ENCODE measurements at places on chromosomes 2 and 18.

DNA sequence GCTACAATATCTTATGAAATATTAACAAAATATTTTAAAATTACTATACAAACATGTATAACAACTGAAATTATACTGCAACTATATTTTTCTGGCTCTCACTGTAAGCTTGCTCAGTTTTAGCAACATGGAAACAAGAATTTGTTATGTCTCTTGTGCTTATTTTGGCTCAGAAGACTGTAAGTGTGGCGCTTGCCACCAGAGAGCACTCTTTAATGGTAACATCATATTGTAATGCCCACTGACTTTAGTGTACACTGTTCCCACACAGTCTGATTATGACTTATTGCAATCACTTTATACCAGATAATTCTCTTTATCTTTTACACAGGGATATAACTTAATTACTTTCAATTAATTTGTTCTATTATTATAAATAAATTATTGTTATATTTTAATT is 1500.6 kb upstream of the TMEFF2 start:
- no peak for DNase-seq

GRCh38 chr2:223945755-223946154 is 620 bp upstream of the WDFY1 start:
- no peak for DNase-seq

- DNase-seq = peak; percentile 11
These were observed 52.8 kb downstream of the SLC35F5 start for GRCh38 chr2:113703386-113704299.

DNA sequence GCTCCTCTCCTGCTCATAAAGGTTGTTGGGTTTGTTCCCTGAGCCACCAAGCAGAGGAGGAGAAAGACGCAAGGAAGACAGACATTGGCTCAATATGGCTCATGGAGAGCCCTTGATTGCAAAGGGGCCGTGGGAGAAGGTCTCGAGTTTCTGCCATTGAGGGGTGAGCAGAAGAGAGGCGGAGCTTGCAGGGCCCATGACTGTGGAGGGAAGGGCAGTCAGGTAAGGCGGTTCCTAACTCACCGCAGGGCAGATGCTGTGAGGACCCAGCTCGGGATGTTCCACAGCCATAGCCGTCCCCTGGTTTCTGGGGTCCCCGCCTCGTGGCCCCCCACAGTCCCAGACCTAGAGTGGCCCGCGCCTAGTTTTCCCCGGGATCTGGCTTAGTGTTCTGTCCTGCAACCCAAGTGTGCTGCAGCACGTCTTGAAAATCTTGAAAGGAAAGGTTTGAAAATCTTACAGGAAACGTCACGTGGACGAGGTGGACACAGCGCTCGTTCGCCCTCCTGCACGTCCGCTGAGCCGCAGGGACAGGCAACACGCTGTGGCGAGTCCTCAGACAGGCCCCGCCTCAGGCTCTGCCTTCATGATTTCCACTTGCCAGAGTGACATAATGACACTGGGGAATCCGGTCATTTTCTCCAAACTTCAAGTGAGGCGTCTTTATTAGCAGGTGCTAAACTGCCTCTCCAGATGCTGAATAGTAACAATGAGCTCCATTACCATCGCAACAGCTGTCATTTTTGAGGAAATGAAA is 105.5 kb upstream of the HDAC4 start:
- no peak for DNase-seq

- no peak for DNase-seq
These were observed 20.1 kb upstream of the SULT1C3 start for GRCh38 chr2:108219688-108220087.

GRCh38 chr2:233993461-233993860 is 57.0 kb upstream of the SPP2 start:
- DNase-seq = no peak

DNA sequence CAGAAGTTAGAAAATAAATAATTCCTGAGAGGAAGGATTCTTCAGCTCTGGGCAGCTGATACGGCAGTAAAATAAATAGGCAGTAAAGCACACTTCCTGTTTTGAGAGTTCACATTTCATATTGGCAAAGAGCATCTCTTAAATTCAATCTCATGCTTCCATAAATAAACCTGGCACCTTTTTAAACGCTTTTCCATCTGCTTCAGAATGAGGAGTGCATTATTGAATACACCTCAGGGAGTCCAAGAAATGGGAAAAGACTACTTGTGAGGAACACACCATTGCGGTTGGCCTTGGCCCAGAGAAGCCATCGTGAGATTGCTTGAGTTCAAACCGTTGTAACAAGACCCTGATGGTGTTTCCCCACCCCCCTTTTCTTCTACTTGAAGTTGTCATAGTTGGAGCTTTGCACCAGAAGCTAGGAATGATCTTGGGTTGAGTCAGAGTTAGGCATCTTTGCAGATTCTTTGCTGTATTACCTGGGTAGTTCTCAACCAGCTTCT is 123.9 kb downstream of the RDH14 start:
- DNase-seq = no peak

DNA sequence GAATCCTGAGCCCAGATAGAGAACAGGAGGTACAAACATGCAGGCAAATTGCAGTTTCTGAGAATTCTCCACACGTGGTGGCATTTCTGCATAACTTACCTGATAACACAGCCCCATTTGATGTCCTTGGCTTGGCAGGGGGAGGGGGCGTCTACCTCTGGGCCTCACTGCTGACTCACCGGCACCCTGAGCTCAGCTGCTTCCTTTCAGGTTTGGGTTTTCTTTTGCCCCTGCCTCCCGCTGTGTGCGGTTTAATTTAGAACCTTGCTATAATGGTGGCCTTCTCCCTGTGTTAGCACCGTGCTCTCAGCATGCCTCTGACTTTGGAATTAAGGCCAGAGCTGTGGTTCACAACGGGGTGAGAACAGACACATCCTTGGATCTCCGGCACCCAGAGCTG is 4.4 kb downstream of the CTIF start:
- no peak for DNase-seq

- DNase-seq = no peak
These were observed 161.1 kb downstream of the GFPT1 start for GRCh38 chr2:69225933-69226332.

DNA sequence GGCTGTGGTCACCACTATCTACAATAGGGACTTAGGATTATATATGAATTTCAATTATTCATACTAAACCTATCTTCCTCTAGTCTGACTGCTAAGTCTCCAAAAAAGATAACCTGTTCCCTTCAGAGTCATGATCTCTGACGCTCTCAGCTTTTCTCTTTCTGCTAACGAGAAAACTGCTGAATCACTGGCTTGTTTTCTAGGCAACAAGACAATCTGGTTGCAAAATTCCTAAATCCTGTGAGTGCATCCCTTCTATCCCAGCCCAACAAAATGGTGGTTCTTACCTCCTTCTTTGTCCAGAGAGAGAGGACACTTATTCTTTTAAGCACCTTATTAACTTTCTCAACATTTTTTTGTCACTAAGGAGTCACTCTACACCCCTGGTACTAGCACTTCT is 312.3 kb upstream of the PKDCC start:
- DNase-seq = no peak

DNA sequence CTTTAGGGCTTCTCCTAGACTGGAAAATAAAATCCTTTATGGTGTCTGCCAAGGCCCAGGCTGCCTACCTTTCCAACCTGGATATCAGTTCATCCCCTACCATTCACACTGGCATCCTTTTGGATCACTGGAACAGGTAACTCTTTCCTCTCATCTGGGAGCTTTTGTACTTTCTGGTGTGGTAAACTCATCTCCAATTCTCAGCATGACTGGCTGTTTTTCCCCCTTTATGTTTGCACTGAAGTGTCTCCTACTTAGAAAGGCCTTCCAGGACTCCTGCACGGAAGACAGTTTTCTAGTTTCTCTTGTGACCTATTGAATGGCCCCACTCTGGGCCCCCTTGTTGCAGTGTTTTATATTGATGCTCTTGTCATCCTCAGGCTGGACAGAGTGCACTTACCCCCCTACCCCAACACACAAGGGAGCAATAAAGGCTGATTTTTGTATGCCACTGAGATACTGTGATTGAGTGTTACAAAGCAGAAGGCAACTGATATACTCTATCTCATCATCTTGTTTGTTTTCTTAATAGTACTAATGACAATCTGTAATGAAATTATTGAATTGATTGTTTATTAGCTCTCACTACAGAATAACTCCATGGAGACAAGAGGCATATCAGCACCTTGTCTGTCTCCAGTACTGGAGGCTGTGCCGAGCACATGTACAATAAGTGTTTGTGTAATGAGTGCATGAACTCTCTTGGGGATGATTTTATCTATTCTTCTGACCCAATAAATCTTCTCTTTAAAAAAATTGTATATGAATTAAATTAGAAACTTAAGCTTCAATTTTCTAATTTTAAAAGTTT is 129.9 kb downstream of the PIEZO2 start:
- DNase-seq = no peak

DNA sequence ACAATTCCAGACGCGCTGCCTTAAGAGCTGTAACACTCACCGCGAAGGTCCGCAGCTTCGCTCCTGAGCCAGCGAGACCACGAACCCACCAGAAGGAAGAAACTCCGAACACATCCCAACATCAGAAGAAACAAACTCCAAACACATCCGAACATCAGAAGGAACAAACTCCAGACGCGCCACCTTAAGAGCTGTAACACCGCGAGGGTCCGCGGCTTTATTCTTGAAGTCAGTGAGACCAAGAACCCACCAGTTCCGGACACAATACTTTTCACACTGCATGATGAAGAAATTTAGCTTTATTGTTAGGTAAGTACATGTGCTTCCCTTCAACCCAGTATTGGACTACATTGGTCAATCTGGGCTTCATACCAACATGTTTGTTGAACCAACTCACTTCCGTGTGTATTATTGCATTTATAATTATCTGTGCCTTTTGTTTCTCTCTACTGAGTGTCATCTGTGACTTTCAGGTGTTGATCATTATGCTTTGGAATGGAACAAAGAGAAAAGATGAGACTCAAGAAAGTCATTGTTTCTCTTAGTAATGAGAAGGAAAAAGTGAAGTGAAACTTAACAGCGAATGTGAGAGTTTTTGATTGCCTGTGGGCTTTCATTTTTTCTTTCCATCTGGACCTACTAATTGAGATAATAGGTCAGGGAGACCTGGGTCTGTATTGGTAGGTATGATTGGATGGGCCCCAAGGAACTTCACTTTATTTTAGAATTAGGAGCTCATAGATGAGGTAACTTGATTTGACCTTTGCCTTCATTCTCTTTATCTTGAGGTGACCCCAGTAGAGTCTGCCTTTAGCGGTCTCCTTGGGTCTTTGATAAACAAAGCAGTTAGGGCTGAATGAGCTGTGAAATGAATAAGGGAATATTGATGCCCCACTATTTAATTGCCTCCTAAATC is 76.1 kb upstream of the CAVIN2 start:
- DNase-seq = no peak

DNA sequence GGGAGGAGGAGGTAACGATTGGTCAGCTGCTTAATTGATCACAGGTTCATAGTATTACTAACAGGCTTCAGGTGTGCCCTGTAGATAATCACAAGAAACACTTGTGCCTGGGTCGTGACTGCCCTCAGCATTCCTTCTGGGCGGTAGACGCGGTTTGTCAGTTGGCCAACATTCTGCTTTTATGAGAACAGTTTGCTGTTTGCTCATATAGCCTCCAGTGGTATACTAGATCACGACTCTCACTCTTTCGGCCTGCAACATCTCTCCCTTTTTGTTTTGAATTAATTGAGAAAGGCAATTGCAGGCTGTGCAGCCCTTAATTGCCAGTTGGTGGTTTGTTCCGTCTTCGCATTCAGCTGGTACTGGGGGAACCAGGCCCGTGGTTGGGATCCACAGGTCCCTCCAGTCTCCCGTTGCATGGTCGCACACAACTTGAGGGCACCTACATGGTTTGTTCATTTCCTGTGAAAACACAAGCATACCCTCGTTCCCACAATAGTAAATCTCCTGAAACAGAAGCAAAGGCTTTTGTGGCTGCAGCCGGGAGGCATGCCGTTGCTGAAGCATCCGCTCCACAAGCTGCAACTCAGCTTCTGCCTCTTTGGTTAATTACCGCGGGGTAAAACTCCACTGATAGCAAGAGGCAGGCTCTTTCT is 30.3 kb upstream of the GPR17 start:
- DNase-seq = peak; percentile 52

DNA sequence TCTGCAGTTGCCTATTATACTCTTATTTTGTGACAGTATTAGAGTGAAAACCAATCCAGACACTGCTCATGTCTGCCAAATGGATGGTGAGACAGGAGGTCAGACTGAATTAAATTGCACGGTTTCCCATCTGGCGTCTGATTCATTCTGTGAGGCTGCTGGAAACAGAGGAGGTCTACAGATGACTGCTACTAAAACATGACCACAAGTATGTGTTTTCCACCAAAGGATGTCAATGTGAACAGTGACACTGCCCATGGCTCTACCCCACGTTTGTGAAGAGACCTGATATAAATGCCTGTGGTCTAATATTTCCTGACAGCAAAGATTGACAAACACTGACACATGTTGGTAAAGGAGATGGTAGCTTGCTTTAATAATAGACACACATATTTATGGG is 104.3 kb upstream of the ST6GAL2 start:
- peak; percentile 37 for DNase-seq

DNA sequence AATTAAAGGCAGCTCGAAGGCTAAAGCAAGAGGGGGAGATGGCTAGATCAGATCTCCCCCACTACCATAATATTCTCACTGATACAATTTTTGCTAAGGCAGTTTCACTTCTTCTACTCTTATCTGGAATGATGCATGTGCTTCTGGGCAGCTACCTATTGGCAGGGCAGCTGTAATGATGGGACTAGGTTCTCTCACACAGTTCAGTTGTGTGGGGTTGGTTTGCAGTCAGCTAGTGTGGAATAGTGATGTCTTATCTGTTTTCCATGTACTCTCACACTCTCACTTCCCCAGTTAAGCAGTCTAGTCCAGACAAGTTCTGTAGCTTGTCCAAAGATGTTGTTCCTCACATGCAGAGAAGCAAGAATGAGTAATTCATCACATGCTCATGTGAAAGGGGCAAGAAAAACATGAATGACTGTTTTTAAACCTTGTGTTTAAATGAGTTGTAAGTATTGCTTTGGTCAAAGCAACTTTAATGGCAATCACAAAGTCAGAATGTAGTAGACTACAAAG is 836.1 kb downstream of the CBLN2 start:
- DNase-seq = no peak

DNA sequence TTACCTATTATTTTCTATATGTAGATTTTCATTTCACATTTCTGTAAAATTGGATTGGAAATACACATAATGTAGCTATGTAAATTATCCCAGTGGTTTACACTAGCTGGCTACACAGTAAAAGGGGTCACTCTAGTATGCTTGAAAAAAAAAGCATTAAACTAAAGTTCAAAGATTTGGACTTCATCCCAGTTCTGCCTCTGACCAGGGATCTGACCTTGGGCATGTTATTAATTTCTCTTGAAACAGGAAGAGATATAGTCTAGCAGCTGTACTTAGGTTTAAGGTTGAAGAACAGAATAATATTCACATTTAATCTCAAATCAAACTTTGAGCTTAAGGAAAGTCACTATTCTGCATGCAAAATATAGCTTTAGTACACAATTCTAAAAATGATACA is 64.5 kb upstream of the RPE start:
- no peak for DNase-seq

GRCh38 chr2:63903003-63903402 is 61.3 kb downstream of the UGP2 start:
- DNase-seq = no peak

DNA sequence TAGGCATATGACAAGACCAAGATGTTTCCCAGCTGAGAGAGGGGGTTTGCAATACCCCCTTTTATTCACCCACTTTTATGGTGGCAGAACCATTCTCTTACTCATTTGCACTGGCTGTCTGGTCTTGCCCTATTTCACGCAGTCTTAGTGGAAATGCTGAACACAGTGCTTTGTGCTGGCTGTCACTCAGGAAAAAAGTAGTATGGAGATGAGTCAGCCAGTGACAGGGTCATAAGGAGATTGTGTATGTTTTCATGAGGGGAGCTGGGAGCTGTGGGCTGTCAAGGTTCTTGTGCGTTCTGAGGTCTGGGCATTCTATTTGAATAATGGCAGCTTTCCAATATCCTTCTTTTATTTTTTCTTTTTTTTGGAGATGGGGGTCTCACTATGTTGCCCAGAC is 10.9 kb upstream of the CNRIP1 start:
- no peak for DNase-seq

Data from spinal cord (tissue), 10 donors.